ENCODE measurements at places on chromosomes 2 and 18.
A peak's percentile ranks its signal among the peaks of the same experiment; 100 is the strongest.

- DNase-seq: no peak
These were observed 51.4 kb upstream of the APCDD1 start for GRCh38 chr18:10402871-10403559.

GRCh38 chr18:66495844-66496243 is 108.0 kb downstream of the CDH19 start:
- no peak for DNase-seq

DNA sequence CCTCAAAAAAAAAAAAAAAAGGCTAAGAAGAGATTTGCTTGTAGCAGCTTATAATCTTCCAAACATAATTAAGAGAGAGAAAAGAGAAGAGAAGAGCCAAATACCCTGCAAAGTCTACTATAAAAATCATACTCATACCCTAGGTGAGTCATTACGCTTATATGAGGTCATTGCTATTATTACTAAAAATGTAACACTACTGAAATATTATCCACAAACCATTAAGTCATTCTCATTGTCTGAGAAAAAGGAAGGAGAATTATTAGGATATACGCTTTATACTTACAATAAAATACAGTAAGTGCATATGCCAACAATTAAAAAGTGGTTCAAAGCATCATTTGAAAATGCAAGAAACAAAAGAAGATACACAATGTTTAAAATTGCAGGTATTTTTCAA is 66.5 kb downstream of the COLEC12 start:
- DNase-seq: no peak

- DNase-seq: no peak
These were observed 675.7 kb upstream of the NRXN1 start for GRCh38 chr2:51707625-51708024.

DNA sequence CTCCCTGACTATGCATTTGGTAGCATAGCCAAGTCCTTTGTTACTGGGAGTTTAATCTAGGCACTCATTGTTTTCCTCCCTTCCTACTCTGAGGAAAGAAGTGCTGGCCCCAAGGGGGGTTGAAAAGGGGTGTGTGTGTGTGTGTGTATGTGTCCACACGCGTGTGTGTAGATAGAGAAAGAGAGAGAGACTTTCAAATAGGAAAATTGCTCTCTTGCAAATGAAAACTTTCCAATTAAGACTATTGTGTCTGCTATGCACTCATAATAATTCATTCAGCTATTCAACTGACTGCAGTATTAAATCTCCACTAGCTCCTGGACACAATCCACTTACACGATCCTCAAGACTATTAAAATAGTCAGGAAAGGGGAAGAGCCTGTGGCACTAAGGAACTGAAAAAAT is 92.9 kb upstream of the CSRNP3 start:
- DNase-seq: no peak

- no peak for DNase-seq
These were observed 185.6 kb upstream of the MEX3C start for GRCh38 chr18:51383116-51383515.

DNA sequence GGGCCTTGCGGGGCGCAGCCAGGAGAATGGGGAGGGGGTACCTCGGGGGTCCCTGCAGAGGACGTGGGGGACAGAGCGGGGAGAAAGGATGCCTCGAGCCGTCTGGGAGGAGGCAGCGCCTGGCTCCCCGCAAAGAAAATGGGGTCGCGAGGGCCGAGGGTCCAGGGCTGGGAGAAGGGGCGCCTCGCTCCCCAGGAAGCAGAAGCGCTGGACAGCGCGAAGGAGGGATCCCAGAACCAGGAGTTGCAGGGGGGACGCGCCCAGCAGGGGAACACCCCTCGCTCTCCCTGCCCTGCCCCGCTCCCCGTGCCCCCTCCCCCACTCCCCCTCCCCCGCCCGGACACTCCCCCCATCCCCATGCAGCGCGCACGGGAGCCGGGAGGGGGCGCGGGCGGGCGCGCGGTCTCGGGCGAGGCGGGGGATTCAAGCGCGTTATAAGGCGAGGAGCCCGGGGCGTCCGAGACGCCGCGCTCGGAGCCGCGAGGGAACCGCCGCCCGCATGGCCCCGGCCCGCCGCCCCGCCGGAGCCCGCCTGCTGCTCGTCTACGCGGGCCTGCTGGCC is at the start of gene ERFE:
Gene ERFE, plus strand, starts transcription at position 462 of the 562 bp plus-strand sequence. Its CDS starts 38 bp downstream, at position 500.
- no peak for DNase-seq

- peak; percentile 79 for DNase-seq
These were observed 45.6 kb downstream of the MTCL1 start for GRCh38 chr18:8750954-8751415.

DNA sequence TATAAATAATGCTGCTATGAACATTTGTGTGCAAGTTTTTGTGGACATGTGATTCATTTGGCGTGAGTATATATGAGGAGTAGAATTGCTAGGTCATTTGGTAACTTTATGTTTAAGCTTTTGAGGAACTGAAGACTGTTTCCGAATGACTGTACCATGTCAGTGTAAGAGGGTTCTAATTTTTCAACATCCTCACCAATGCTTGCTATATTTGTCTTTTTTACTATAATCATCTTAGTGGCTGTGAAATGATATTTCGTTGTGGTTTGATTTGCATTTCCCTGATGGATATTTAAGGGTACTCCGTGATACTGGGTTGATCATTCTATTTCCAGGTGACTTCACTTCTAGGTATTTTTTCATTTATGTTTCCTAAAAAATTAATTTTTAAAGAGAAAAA is 241.1 kb downstream of the BCL2 start:
- no peak for DNase-seq

DNA sequence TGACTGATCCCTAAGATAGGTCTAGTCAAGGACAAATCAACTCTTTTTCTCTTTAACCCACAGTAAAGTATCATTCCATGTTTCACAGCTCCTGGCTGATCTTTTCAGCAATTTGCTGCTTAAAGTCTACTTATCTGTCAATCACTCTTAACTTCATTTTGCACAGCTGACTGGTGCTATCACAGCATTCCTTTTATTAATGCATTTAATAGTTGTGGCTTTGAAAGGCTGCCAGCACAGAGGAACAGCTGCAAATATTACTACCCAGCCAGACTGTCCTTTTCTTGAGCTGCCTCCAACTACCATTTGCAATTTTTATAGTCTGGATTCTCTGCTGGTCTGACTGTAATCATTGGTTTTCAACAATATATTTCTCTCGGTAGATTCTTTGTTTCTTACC is 303.5 kb downstream of the STK39 start:
- DNase-seq: no peak

DNA sequence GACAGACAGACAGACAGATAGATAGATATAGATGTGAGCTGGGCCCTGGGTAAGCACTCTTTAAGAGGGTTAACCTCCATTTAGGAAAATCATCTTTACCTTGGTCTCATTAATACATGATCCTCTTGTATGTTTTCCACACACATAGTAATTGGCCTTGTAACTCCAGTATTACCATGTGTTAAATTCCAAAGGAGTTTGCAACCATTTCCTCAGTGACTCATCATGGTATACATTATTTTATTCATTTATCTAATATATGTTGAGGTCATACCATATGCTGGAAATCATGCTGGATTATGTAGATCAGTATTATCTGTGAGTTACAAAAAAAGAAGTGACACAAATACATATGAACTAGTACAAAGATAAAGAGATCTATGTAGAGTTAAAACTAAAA is 504.3 kb downstream of the DCC start:
- no peak for DNase-seq

DNA sequence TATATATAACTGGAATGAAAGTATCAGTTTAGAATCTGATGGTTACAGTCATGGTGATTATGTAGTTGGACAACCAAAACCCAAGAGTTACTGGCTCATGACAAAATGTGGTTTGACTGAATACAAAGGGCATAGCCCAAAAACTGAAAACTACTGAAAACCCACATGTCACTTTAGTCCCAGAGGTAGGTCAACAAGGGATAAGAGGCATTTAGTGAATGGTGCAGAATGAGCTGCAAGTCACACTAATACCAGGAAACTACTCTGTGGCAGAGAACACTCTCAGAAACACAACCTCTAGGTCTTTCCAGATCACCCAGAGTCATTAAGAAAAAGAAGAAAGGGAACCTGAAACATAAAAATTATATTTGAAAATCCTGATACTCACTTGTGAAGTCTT is 154.5 kb downstream of the AGPS start:
- DNase-seq: no peak

- DNase-seq: no peak
These were observed 59.1 kb downstream of the SAP130 start for GRCh38 chr2:127968610-127969339.

- no peak for DNase-seq
These were observed 210.1 kb upstream of the APCDD1 start for GRCh38 chr18:10244341-10244740.

GRCh38 chr2:159140070-159140769 is 146.3 kb downstream of the WDSUB1 start:
- DNase-seq: peak; percentile 62

DNA sequence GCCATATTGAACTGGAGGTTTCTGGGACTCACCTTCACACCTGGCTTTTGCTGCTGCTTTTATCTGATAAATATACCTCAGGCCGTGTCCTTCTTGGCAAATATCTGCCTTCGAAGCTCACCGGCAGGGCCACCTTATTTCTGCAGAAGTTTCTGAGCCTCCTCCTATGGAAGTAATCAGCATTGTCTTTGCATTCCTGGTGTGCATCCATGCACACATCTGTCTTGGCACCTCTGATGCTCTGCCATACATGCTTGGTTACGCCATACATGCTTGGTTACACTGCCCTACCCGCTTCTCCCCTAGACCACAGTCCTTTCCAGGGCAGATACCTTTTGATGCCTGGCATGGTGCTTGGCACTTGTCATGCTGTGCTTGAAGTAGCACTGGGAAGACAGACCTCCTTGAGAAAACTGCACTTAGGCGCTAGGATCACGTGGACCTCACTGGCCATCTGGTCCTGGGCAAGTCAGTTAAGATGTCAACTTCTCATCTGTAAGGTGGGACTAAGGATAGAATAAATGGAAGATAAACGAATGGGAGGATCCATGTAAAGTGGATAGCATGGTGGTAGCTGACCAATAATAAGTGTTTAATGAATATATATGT is 66.8 kb downstream of the ZNF236 start:
- DNase-seq: no peak

GRCh38 chr2:157440404-157441071 is 3.4 kb downstream of the CYTIP start:
- DNase-seq: no peak

DNA sequence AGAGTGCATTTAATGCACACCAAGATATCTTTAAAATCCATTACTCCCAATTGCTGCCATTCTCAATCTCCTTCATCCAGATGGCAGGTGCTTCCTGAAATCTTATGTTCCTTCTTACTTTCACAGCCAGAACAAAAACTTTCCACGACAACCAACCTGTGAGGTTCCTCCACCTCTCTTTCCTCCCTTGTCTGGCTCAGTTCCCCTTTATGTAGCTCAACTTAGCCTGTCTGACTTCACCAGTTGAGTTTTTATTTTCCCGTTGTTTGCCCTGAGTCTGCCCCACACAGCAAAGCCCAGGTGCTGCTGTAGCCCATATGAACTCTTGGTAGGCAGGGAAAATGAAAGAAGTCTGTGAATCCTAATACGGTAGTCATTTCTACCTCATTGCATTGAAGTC is 112.5 kb downstream of the MREG start:
- DNase-seq: no peak

DNA sequence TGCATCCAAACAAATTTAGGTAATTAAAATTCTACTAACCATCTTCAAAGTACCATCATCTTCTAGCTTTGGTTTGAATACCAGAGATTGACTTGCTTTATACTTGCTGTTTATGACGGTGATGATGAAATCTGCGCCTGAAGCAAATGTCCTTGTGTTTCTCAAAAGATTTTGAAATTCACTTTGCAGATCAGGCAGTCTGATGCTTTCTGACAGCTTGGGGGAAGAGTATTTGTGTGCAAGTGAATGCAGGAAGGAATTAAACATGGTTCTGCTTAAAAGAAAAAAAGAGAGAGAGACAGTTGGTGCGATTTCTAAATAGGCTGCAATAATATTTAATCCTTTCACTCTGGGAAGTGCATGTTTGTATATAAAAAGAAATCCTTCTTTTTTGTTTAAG is 29.6 kb downstream of the CSRNP3 start:
- DNase-seq: no peak

GRCh38 chr2:117607202-117607601 is 207.3 kb upstream of the DDX18 start:
- no peak for DNase-seq

- DNase-seq: no peak
These were observed 74.7 kb downstream of the ITSN2 start for GRCh38 chr2:24285484-24286152.

- no peak for DNase-seq
These were observed 782.6 kb downstream of the MBD2 start for GRCh38 chr18:53441761-53442414.

- DNase-seq: no peak
These were observed 734.9 kb downstream of the EPHA4 start for GRCh38 chr2:220837226-220837625.

DNA sequence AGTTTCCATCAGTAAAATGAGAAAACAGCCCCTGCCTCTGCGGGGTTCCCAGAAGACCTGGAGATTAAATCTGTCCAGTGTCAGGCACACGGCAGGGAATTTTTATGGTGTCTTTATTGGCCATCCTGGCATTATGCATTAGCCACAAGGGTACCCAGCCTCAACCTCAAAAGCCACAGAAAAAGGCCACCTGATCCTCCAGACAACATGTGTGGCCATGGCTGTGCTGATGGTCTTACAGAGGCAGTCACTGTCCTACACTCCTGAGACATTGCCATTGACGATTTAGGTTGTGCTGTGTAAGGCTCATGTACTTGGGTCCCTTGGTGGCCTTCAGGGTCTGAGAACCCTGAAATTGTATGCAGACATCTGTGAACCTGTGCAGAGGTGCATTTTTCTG is 115.6 kb downstream of the SMAD7 start:
- DNase-seq: no peak

GRCh38 chr18:47254341-47254939 is 3.0 kb upstream of the SKOR2 start:
- DNase-seq: peak; percentile 14
